Uterine smooth muscle cell (primary cell): ENCODE measurements at places on chromosomes 3 and 15. TPM values are rescaled to one million over a fixed set of nuclear protein-coding genes. Genes with fewer than 3 reads are reported as not detected.

SLC6A11 gene
- total RNA-seq: not detected in 2 replicates

GADL1 gene
- under 0.01 TPM in 1 of 2 replicates, not detected in the other for total RNA-seq

MEX3B gene
- 2.2 and 6.4 TPM in 2 replicates for total RNA-seq

HRG gene
- total RNA-seq: not detected in 2 replicates

ALDH1L1 gene
- 0.25 TPM in 1 of 2 replicates, not detected in the other for total RNA-seq

EPHA3 gene
- total RNA-seq: 1.9 and 2.2 TPM in 2 replicates

DHX36 gene
- 48.8 and 59.5 TPM in 2 replicates for total RNA-seq

VEPH1 gene
- total RNA-seq: 56.1 and 144 TPM in 2 replicates

DNAJA4 gene
- total RNA-seq: 5.4 and 5.9 TPM in 2 replicates

SPESP1 gene
- 1.2 and 3.2 TPM in 2 replicates for total RNA-seq
